ENCODE measurements at places on chromosomes 12 and 14.

GRCh38 chr14:61953602-61954001 is 191.4 kb downstream of the SNAPC1 start:
- no peak for DNase-seq

DNA sequence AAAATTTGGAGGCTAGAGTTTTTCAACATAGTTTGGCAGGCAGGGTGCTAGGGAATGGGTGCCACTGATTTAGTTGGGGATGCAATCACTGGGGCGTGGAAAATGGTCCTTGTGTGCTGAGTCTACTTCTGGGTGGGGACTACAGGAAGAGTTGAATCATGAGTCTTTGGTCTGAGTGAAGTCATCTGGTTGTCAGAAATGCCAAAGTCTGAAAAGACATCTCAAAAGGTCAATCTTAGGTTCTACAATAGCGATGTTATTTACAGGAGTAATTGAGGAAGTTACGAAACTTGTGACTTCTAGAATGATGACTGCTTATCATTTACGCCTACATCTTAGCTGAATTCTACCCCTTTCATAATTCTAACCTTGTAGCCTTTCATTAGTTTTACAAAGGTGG is 209.1 kb downstream of the NUBPL start:
- no peak for DNase-seq

DNA sequence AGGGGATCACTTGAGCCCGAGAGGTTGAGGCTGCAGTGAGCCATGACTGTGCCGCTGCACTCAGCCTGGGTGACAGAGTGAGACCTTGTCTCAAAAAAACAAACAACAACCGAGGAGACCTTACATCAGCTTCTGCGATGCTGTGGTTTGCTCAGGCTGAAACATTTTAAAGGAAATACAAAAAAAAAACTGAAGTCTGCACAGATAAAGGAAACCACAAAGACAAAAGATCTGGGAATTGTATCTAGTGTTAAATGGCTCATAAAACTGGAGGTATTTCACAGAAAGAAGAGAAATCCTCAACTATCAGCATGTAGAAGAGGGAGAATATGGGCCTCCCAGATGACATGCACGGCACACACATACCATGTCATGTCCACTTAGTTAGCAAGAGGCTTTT is 60.3 kb upstream of the VPS33A start:
- DNase-seq, result no peak

DNA sequence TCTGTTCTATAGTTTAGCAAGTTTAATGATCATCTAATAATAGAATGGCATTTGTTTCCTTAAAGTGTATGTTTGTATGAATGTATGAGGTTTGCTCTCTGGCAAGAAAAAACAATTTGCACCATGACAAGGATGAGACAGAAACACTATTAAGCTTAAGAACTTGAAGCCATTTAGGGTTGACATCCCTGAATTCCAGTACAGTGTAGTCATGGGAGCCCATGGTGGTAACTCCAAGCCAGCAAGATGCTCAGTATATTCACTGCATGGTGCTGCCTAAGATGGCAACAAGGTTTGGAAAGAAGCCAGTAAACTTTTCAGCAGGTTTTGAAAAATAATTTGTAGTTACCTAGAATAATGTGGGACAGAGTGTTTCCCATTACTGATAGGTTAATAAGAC is 158.6 kb downstream of the PRIMA1 start:
- no peak for DNase-seq
